Ovary (tissue), 10 donors: ENCODE measurements at places on chromosomes 11 and 22. TPM values are rescaled to one million over a fixed set of nuclear protein-coding genes. Genes with fewer than 3 reads are reported as not detected.

Gene ANGPTL5
- 21.7 TPM for total RNA-seq

Gene PGA5
- total RNA-seq, result not detected

Gene NCAM1
- total RNA-seq, result 61.6 TPM

Gene ELF5
- total RNA-seq, result not detected

Gene CABP7
- not detected for total RNA-seq

Gene PDE2A
- total RNA-seq, result 12.8 TPM

Gene C11orf21
- total RNA-seq, result 0.75 TPM

Gene TRPC6
- 5.4 TPM for total RNA-seq

Gene TNRC6B
- total RNA-seq, result 48.6 TPM

Gene OR2AG1
- total RNA-seq, result not detected

Gene DGCR2
- 31.7 TPM for total RNA-seq

Gene MEI1
- total RNA-seq, result 0.80 TPM

DNA sequence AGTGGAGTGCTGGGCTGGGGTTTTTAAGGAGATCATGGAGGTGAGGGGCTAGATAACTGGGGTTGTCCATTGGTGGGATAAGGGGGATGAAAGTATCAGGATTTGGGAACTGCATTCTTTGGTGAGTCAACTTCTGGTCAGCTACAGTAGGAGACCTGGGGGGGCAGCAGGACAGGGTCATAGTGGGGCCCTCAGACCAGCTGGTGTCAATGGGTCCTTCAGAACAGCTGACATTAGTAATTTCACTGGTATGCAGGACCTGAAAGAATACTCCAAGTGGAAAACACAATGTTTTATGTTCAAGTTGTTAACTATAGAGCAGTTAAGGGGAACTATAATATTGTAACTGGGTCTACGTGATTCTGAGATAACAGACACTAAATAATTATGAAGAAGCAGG, 2.8 kb upstream of the TTC12 start:
- no peaks in the 10 kb centered on the region for H3K27me3 ChIP-seq
- H3K27ac ChIP-seq, result no peak overlapping the region
- H3K4me1 ChIP-seq, result peaks cover 3% of the 10 kb centered on the region
- H3K4me3 ChIP-seq, result no peak overlapping the region
- no peak for DNase-seq

- H3K4me3 ChIP-seq, result no peak overlapping the region
- no peaks in the 10 kb centered on the region for H3K36me3 ChIP-seq
- no peaks in the 10 kb centered on the region for H3K4me1 ChIP-seq
- H3K27ac ChIP-seq, result no peak overlapping the region
- DNase-seq, result no peak
- no peaks in the 10 kb centered on the region for H3K27me3 ChIP-seq
Measured at GRCh38 chr11:66454247-66454646, 12.5 kb upstream of the PELI3 start.

- no peak for DNase-seq
- no peak overlapping the region for H3K4me3 ChIP-seq
- no peaks in the 10 kb centered on the region for H3K27me3 ChIP-seq
- H3K36me3 ChIP-seq, result no peaks in the 10 kb centered on the region
- H3K27ac ChIP-seq, result no peak overlapping the region
Measured at GRCh38 chr11:60504219-60504905, 10.8 kb upstream of the MS4A13 start.

DNA sequence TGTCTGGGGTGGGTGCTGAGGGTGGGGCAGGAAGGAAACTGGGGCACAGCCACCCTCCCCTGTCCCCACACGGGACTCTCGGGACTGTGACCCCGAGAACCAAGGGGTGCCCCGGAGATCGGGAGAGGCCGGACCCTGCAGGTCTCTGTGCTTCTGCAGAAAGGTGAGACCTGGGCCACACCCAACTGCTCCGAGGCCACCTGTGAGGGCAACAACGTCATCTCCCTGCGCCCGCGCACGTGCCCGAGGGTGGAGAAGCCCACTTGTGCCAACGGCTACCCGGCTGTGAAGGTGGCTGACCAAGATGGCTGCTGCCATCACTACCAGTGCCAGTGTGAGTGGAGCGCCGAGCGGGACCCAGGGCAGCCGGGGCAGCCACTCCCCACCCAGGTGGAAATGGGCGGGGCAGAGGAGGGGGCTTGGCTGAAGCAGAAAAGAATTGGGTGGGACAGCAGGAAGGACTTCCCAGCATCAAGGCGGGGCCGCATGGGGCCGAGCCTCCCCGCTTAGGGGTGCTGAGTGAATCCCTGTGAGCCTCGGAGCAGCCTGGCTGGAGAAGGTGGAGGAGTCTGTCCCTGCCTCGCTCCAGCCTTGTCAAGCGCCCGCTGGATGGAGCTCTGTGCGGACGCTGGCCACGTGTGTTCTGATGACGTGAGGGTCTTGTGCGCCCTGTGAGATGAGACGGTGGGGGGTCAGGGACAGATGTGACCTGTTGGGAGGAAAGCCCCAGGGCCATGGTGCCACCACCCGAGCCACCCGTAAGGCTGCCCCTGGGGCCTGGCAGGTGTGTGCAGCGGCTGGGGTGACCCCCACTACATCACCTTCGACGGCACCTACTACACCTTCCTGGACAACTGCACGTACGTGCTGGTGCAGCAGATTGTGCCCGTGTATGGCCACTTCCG, 29.3 kb upstream of the MUC5B start:
- DNase-seq, result peak; percentile 19
- H3K4me3 ChIP-seq, result no peak overlapping the region
- no peaks in the 10 kb centered on the region for H3K4me1 ChIP-seq
- no peaks in the 10 kb centered on the region for H3K36me3 ChIP-seq
- no peak overlapping the region for H3K27ac ChIP-seq

GRCh38 chr22:25413620-25414019, 150.9 kb upstream of the GRK3 start:
- DNase-seq, result no peak
- H3K27me3 ChIP-seq, result no peaks in the 10 kb centered on the region
- no peaks in the 10 kb centered on the region for H3K4me1 ChIP-seq
- H3K4me3 ChIP-seq, result no peak overlapping the region
- H3K27ac ChIP-seq, result no peak overlapping the region

DNA sequence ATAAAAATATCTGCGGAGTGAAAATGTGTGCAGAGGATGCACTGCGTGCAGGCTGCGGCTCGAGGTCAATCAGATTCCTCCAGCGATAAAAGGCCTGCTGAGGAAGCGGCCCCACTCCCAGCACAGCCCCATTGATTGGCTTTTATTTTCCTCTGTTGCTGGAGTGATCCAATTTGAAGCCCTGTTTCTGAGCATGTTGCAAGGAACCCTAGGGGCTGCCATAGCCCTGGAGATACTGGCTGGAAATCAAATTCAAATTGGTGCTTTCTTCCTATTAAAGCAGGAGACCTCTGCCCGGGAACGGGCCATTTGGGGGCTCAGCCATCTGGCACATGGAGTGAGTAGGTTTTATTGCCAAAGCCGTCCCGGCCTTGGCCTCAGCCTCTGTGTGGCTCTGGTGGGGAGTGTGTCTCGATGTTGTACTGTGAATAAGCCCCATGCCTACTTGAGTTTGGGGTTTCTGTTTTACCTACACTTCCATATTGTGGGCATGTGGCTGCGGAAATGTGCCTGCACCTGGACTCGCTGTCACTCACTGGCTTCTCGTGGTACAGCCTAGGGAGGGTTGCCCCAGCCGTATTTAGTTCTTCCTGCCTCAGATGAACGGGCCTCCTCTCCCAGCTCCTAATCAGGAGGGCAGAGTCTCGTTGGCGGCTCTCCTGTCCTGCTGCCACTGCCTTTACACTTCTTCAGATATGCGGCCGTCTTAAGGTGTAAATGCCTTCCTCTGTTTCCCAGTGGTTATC, 25.6 kb downstream of the PARVB start:
- H3K4me3 ChIP-seq, result no peak overlapping the region
- peaks cover 7% of the 10 kb centered on the region for H3K4me1 ChIP-seq
- no peaks in the 10 kb centered on the region for H3K27me3 ChIP-seq
- H3K27ac ChIP-seq, result no peak overlapping the region

DNA sequence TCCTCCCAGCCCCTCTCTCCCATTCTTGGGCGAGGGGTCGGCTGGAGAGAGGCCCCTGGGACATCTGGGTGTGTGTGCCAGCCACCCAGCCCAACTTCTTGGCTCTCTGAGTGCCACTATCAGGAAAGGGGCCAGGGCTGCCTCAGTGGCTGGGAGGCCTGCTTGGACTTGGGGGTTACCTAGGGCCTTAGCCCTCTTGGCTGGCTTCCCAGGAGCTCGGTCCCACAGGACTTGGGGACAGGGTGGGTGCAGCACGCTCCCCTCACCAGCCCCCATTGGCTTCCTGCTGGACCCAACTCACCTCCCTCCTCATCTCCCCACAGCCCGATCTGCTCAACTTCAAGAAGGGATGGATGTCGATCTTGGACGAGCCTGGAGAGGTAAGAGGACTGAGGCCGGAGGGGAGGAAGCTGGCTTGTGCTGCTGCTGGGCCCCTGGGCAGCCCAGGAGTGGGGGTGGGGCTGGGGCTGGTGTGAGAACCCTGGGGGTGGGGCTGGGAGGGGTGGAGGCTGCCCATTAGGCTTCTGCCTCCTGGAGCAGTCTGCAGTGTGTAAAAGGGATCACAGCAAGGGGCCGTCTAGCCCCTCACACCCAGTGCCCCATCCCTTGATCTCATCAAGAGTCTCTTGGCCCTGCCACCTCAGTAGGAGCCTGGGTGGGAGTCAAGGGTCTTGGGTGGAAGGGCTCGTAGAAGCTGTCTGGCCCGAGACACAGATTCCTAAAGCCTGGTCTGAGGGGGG, 54.8 kb downstream of the TRIOBP start:
- peak overlapping the region; percentile 78 for H3K27ac ChIP-seq
- no peak overlapping the region for H3K4me3 ChIP-seq
- no peaks in the 10 kb centered on the region for H3K27me3 ChIP-seq

- no peaks in the 10 kb centered on the region for H3K27me3 ChIP-seq
- peak; percentile 92 for DNase-seq
Measured at GRCh38 chr11:2825889-2826678, 59.5 kb downstream of the CDKN1C start.

- no peak for DNase-seq
- H3K27ac ChIP-seq, result no peak overlapping the region
- no peak overlapping the region for H3K4me3 ChIP-seq
Measured at GRCh38 chr11:117430293-117430955, 102.8 kb downstream of the CEP164 start.

DNA sequence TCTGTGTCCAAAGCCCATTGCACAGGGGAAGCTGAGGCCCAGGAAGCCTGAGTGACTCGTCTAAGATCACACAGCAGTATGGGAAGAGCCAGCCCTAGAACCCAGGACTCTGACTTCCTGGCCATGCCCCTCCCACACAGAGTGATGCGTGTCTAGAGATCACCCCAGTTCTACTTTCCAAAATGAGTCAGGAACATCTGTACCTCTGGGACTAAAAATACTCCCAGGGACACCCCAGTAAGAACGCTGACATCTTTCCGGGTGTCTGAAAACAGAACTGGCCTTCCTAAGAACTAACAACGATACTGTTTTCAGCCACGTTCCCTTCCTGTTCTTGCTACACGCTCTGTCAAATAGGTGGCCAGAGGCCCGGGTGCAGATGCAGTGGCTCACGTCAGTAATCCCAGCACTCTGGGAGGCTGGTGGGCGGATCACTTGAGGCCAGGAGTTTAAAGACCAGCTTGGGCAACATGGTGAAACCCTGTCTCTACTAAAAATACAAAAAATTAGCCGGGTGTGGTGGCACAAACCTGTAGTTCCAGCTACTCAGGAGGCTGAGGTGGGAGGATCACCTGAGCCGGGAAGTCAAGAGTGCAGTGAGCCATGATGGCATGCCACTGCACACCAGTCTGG, 21.7 kb upstream of the PDGFB start:
- no peak for DNase-seq
- no peaks in the 10 kb centered on the region for H3K27me3 ChIP-seq
- H3K27ac ChIP-seq, result no peak overlapping the region
- H3K4me1 ChIP-seq, result no peaks in the 10 kb centered on the region

DNA sequence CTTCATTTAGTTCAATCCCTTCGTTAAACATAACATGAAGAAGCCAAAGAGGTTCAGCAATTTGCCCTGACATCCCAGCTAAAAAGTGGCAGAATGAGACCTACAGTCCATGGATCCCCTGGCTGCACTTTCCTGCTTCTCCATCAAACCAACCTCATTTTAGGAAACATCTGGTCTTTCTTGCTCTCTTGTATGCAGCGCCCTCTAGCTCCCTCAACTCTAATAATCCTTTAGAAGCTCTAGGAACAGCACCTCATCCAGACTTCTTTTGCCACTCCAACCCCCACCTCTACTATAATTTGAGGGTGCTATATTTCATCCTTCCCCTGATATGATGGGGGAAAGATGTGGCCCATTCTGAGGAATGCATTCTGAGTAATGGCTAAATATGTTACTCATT, 7.4 kb downstream of the CNTF start:
- no peaks in the 10 kb centered on the region for H3K36me3 ChIP-seq
- no peak overlapping the region for H3K27ac ChIP-seq
- DNase-seq, result no peak
- peaks cover 7% of the 10 kb centered on the region for H3K4me1 ChIP-seq

- H3K4me1 ChIP-seq, result no peaks in the 10 kb centered on the region
- H3K27me3 ChIP-seq, result no peaks in the 10 kb centered on the region
- no peak overlapping the region for H3K4me3 ChIP-seq
- no peak overlapping the region for H3K27ac ChIP-seq
- H3K36me3 ChIP-seq, result no peaks in the 10 kb centered on the region
Measured at GRCh38 chr22:27348634-27349033, 452.9 kb downstream of the MN1 start.
